ENCODE measurements at places on chromosomes 7 and 10.

DNA sequence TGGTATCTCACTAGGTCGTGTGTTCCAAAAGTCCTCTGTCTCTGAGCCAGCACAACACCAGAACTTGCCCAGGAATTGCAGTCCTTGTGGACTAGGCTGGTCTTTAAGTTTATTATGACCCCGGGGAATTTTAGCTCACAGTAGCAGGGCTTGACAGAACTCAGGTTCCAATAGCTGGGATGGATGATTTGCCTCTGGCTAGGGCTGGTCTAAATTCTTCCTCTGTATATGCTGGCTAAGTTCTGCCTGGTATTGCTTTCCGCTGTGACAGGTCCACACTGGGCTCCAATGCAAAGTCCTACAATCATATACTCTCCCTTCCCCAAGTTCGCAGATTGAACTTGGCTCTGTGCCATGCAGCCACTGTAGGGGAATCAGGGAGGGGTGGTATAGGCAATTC is 52.5 kb downstream of the FAS start:
- DNase-seq, result no peak

DNA sequence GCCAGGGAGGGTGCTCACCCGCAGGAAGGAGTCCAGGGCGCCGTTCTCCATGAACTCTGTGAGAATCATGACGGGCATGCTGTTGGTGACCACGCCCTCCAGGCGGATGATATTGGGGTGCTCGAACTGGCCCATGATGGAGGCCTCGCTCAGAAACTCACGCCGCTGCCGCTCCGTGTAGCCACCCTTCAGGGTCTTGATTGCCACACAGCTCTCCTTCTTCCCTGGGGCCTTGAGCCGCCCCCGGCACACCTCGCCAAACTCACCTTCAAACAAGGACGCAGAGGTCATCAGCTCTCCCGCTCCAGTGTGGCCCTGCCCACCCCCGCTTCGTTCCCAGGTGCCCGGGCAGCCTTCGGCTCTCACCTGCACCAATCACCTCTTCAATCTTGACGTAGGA is 14.6 kb downstream of the EPHB4 start:
- DNase-seq, result no peak

DNA sequence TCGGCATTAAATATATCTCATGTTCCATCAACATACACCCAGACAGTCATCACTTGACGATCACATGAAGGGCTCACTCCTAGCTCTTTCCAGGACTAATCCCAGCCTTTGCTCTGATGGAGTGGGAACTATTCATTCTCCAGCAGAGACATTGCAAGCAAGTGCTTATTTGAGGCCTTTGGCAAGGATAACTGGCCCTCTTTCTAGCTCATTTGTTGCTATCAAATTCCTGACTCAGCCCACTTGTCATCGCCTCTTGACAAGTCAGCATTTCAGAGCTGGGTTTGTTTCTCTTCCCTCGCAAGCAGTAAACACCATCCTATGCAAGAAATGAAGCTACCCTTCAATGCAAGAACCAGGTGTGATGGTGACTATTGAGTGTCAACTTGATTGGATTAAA is 1165.7 kb upstream of the AUTS2 start:
- no peak for DNase-seq

DNA sequence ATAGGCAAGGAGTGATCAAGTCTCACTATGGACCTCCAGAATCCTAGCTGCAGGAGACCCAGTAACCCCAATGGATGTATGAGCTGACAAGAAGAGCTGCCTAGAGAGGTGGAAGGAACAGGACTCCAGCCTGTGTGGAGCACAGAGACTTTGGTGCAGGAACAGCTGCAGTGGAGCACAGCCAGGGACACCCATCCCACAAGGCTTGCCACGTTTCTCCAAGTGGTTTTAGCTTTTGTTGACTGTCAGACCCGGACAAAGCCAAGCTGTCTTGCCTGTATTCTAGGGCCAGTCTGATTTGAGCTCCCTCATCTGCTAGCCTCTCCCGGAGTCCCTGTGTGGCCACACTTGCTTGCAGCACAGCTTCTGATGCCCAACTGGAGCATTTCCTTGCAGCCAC is 224.7 kb downstream of the CHRM2 start:
- no peak for DNase-seq

- DNase-seq, result no peak
These were observed 85.2 kb upstream of the VIPR2 start for GRCh38 chr7:159229683-159230475.

GRCh38 chr7:147022056-147022455 is 905.5 kb downstream of the CNTNAP2 start:
- DNase-seq, result no peak

DNA sequence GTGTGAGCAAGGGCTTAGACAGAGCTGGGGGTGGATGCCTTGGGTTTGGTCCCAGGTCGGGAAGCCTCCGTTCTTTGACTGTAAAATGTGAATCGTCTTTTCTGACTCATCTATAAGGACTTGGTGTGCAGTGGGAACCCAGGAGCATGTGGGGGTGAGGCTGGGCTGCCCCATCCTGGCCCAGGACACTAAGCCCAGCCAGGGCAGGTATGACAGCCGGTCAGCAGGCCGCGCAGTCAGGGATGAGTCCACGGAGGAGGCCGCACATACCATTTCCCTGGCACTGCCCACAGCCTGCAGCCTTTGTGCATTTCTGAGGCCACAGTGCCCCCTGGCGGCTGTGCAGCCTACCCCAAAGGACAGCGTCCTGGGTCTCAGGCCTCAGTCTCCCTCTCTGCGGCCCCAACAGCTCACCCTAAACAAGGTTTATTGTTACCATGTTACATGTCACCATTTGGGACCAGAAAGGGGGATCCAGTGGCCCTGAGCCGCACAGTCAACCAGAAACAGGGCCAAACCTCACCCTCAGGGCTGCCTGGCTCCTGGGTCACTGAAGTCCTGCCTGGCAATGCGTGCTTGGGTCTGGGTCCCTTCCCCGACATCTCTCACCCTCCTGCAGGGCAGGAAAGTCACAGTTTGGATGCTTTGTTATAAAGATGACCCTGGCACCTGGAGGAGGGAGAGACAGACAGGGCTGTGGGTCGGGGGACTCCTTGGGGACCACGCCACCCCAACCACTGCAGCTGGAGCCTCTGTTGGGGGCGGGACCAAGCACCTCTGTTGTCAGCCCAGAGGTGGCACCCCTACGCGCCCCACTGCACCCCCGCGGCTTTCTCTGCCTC is 14.4 kb upstream of the SH2B2 start:
- DNase-seq, result peak; percentile 84

GRCh38 chr7:18503126-18503866 is 7.7 kb downstream of the HDAC9 start:
- DNase-seq, result no peak

DNA sequence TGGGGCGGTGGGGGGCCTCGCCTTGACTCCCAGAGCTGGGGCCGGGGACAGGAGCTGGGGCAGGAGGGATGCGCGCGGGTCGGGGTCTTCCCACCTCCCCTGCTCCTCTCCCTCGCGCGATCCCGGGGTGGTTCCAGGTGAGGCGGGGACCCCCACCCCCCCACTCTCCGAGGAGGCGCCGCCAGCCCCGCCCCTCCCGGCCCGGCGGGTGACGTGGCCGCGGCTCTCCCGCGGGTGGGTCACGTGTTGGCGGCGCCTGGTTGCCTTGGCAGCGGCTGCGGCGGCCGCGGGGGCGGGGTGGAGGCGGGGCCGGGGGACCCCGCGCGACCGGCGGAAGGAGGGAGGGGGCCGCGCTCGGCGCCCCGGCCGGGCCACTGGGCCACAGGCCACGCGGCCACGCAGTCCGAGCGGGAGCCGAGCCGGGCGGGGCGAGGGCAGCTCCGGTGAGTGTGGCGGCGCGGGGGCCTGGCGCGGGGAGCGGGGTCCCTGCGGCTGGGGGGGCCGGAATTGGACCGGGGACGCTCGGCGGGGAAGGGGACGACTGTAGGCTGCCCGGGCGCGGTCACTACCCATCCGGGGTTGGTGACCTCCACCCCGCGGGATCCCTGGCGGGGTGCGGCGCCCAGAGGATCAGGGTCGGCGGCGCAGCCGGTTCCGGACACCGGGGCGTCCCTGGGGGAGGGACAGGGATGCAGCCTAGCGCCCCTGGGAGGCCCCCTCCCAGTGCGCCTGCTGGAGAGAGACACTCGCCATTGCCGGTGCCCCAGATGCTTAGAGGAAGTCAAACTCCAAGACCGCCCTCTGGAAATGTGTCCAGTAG is at the start of gene ORAI2:
ORAI2 (plus strand) TSS at position 357 of the 820 bp plus-strand sequence. CDS start 5,382 bp downstream, outside the sequence.
- peak; percentile 90 for DNase-seq
